ENCODE measurements at places on chromosomes 3 and 15.

DNA sequence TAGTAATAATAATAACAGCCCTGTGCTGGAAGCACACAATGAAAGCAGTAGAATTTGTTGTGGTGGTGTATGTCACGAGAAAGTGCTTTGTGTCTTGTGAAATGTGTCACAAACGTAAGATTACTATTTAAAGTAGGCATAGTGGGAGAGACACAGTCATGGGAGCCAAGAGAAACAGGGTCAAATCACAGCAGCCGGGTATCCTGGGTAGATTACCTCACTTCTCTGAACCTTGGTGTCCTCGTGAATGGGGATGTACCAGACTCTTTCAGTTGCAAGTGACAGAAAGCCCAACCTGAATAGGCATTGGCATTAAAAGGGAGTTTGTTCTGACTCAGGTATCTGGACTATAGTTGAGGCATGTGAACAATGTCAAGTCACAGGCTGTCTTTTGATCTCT lies 29.1 kb upstream of the SRGAP3 start:
- no peak for DNase-seq

GRCh38 chr3:41808152-41808551 lies 153.8 kb downstream of the ULK4 start:
- DNase-seq: no peak

- DNase-seq: no peak
These were observed 182.2 kb downstream of the APBA2 start for GRCh38 chr15:29067949-29068348.

DNA sequence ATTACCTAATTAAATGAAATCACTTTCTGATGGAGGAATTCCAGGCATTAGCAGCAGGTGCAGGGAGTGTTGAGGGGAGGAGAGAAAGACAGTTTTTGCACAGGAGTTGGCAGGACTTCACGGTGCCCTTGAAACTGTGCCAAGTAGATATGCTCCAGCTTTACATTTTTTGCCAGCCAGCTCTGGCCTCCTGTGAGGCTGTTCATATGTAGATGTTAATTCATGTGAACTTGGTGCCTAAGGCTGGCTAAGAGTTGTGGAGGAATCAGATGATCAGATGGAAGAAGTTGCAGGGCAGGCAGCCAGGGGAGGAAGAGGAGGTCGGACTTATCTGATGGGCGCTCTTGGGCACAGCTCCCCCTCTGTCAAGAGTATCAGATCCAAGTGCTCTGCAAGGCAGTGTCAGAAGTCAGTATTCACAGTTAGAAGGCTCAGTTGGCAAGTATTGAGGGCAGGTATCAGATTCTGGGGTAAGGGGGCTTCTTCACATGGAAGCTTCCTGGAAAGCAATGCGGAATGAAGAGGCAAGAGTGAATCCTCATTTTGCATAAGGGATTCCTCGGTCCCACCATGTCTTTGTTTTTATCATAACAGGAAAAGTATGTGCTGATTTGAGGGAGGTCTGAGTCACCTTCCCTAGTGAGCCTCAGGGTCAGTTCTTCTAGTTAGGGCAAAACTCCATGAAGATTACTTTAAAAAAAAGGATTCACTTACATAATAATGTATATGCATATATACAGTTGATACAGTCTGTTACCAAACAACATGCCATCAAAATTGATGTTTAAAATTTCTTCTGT lies 172.6 kb upstream of the UMPS start:
- no peak for DNase-seq

GRCh38 chr3:16975083-16975482 lies 90.3 kb downstream of the PLCL2 start:
- DNase-seq: no peak

DNA sequence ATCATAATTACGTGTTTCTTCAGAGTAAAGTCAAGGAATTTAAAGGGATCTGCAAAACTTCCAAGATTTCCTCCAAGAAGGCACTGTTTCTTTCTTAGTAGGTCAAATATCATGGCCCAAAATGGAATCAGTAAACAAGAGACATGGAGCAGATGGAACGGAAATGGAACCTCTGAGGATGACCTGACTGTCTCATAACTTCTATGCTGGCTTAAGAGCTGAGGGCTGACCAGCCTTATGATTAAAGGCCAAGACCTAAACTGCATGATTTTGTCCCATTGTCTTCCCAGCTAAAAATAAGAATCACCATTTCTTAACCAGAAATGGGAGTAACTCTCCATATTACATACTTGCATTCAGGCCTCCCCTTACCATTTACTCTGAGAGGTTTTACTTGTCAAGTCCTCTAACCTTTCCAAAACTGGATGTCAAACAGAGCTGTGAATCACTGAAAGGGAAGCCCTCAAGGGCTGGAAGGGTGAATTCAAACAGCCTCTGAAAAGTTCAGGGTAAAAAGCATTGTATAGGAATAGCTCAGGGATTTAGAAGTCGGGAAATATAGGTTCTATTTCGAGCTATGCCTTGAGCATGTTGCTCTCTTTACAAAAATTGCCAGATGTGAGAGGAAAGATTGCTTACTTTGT lies 103.7 kb downstream of the MEIS2 start:
- no peak for DNase-seq

DNA sequence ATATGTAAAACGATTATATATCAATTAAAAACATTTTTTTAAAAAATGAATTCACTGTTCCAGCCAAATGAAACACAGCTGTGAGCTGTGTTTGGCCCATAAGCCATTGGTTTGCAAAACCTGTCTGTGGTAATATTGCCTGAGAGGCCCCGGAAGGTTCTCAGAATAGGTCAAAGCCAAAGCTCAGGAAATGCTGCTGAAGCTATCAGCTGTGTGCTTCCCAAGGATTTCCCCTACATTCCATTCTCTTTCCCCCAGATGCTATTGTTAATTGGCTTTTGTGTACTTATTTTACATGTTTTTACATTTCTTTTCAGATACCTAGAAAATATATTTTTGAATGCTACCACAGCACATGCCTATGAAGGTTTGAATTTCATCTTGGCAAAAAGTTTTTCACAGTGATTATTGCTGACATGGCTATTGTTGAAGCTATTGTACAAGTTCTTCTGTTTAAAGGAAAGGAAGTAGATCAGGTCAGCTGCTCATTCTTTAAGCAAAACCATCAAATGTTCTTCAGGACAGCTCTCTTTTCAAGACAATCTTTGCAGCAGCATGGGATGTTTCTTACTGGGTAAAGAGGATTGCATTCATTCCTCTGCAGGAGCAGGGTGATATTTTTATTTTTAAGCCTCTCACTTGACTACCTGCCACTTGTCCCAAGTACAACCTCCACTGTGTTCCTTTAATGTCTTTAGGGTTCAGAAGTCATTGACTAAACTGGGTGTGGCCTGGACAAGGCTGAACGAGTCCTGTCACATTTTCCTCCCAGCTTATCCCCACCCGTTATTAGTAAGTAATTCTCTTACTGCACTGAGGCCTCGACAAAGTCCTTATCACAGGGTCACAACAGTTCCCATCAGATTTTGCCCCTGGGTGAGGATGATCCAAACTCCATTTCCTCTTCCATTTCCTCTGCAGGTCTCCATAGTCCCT lies 26.3 kb upstream of the BNC1 start:
- no peak for DNase-seq

GRCh38 chr3:72164635-72164978 lies 379.7 kb upstream of the PROK2 start:
- no peak for DNase-seq

GRCh38 chr15:29668120-29668602 lies 154.1 kb downstream of the TJP1 start:
- DNase-seq: no peak

DNA sequence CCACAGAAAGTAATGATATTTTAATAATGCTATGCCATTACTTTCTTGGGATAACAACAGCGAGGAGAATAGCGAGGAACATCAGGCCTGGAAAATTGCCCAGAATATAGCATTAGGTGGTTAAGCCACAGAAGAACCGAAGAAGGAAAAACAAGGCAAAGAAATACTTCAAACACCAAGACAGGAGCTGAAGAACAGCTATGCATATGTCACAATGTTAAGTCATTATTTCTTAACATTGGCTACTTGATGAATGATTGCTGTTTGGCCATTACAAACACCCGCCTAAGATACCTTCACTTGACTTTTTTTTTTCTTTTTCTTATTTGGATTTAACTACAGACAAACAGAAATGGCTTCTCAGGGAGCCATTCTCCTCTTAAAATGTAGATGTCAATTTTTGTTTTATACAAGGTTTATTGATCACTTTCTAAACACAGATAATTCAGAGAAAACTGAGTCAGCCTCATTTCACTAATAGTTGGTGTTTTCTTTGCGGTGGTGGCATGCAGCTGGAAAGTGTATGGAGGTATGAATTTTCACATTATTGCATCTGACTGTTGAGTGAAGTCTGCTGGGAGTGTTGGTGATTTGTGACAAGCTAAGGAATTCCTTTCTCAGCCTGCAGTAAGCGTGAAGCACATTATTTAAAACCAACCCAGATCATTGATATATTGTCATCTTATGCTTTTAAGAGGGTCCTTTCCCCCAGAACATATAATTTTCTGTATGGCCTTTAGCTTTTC lies 705.7 kb upstream of the NR2F2 start:
- DNase-seq: no peak

DNA sequence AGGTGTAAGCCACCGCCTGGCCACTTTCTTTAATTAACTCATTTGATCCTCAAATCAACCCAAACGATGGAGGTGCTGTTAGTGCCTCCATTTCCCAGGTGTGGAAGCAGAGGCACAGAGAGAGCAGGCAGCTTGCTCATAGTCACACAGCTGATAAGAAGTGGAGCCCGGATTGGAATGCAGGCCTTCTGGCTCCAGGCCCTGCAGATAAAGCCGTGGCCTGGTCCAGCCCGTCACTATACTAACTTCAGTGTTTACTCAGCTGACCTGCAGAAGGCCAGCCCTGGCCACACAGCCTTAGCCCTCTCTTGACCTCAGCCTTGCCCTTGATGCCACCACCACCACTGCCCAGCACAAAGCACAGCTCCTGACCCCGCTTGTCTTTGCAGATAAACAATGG lies 116.7 kb downstream of the NUP210 start:
- DNase-seq: no peak

GRCh38 chr3:128412180-128413002 lies 54.3 kb downstream of the DNAJB8 start:
- no peak for DNase-seq

GRCh38 chr3:123749711-123750110 lies 134.4 kb downstream of the MYLK start:
- DNase-seq: no peak

- DNase-seq: no peak
These were observed 1009.9 kb downstream of the AGBL1 start for GRCh38 chr15:87089551-87089950.
